ENCODE measurements at places on chromosomes 6 and 20.
A peak's percentile ranks its signal among the peaks of the same experiment; 100 is the strongest.

- DNase-seq, result peak; percentile 23
These were observed 995 bp upstream of the GSTA4 start for GRCh38 chr6:52995913-52996645.

DNA sequence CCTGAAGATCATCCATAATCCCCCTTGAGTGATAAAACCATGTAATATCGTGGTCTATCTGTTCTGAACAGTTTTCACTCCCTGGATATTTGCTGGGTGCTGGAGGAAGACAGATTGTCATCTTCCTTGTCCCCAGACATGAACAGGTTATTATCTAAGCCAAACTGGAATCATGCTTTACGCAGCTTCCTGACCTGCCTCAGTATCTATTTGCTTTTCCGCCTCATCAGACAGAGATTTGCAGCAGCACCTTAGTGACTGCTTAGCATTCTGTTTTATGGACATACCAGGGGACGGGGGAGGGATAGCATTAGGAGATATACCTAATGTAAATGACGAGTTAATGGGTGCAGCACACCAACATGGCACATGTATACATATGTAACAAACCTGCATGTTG is 124.6 kb downstream of the SLC23A2 start:
- no peak for DNase-seq

GRCh38 chr20:47815866-47816265 is 30.6 kb upstream of the SULF2 start:
- no peak for DNase-seq

GRCh38 chr6:119887666-119888065 is 538.1 kb upstream of the MAN1A1 start:
- DNase-seq, result no peak

DNA sequence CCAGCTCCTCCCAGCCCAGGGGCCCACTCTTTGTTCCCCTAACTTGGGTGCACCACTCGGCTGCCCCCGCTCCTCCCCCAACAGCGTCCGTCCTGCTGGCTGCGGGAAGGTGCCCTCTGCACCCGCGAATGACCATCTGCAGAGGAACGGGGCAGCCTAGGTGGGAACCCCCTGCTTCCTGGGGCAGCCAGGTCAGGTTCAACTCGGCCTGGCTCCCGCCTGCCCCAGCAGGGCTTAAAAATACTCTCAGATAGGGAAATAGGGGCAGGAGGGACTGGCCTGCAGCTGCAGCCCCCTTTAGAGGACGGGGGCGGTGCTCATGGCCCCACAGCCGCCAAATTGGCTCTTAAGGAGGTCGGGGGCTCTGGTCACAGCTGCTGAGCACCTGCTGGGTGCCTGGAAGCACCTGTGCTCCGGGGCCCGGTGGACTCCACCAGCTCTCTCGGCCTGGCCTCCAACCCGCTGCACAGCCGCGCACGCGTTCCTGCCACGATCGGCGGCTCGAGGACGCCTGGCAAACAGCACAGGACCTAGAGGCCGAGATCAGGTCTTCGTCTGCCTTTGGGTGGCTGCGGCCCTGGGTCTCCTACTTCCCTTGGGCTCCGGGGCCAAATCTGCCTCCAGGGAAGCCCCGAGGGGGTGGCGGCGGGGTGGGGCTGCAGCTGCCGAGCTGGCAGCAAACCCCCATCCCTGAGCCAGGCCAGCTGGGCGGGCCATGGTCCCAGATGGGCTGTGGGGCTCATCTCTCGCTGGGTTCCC is 700 bp upstream of the LAMA5 start:
- DNase-seq, result peak; percentile 15

- no peak for DNase-seq
These were observed 5.5 kb downstream of the HLA-DPB1 start for GRCh38 chr6:33081098-33081824.

DNA sequence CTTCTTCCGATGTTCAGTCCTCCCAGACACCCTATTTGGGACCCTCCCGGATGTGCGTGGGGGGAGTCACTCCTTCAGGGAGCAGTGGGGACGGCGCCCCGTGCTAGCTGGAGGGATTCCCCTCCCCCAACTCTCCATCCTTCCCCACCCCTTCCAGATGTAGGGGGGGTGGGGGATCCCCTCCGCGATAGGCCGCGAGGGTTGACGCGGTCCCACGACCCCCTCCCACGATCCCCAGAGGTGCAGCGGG is 548 bp downstream of the GNL1 start:
- no peak for DNase-seq

DNA sequence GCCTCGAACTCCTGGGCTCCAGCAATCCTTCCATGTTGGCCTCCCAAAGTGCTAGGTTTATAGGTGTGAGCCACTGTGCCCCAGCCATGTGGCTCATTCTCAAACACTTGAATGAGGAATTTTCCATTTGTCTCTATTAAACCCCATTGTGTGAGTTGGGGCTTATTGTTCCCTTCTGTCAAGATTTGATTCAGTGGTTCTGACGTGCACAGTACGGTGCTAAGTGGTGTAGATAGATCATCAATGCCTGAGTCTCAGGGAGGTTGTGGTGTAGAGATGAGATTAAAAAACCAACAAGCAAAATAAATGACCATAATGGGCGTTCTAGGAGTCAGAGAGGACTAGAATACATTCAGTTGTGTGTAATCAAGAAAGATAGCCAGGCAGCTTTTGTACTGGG is 335.6 kb downstream of the PRL start:
- DNase-seq, result no peak

GRCh38 chr6:139525415-139525814 is 151.0 kb upstream of the CITED2 start:
- DNase-seq, result no peak

DNA sequence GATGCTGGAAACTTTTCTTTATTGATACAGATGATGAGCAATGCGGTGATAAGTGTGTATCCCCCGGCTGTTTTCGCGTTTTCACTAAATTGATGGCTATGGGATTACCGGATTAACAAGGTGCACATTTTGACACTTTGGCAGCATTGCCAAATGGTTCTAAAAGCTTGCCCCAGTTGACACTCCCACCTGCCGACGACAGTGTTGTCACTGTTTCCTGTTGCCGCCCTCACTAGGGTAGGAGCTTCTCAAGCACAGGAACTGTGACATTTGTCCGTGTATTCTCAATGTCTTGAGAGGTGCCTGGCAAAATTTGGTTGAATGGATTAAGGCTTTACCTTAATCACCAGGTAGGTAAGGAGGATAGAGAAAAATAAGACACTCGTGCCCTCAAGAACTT is 9.8 kb upstream of the MAPK13 start:
- no peak for DNase-seq

DNA sequence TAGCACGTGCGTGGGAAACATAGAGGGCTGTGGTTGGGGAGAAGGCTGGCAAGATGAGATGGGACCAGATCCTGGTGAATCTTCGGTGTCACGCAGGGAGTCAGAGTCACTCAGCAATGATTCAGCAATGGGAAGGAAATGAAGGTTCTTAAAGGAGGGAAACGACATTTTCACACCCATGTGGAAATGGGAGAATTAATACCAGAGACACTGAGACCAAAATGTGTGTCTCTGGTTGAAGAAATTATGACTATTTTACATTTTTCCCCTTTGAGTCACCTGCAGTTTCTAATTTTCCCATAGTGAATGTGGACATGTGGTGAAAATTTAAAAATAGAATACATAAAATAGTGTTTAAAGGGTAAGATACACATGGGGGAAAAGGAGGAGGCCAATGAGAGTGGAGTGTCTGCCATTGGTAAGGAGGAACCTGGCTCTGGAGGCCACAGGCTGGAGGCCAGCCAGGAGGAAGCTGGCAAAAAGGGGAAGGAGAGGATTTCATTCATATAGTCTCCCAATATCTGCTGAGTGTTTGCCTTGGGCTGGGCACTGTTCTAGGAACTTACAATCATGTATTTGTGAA is 17.5 kb downstream of the NRN1 start:
- DNase-seq, result no peak

- DNase-seq, result no peak
These were observed 492.5 kb downstream of the CDKAL1 start for GRCh38 chr6:21026576-21027273.

GRCh38 chr6:128062882-128063603 is 162.2 kb upstream of the THEMIS start:
- DNase-seq, result no peak

DNA sequence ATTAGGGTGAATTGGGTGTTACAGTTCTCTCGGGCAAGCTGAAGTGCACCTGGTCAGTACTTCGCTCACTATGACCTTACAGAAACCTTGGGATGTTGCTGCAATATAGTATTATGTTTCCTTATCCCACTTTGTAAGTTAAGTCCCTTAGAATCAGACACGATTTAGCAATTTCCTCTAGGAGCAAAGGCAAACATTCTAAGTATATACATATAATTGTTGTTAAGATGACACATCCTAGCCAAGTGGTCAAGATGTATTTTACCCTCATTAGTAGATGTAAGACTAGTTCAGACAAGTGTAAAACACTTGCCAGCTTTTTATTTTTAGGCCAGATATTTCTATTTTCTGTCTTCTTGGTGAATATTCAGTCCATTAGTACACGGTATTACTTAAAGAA is 31.1 kb upstream of the RGS17 start:
- no peak for DNase-seq

DNA sequence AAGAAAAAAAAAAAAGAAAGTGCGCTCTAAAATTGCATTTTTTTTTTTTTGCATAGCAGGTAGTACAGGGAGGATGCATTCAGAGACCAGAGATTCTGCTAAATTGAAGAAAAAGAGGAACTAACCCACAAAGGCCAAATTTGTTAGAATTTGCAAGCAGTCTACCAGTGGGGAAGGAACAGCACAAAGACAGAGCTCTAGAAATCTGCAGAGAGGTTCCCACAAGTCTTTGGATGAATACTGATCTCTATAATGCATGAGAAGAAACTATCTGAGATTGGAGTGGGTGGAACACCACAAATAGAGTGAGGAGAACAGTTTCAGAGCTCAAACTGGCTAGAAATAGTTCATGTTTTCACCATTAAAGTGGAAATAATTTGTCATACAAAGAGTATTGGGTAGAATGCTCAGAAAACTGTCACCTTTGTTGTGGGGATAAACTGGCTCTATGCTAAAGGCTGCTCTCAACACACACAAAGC is 79.6 kb upstream of the AHI1 start:
- DNase-seq, result no peak

GRCh38 chr6:145372671-145373151 is 362.6 kb downstream of the EPM2A start:
- DNase-seq, result no peak

- DNase-seq, result no peak
These were observed 54.4 kb downstream of the KDM1B start for GRCh38 chr6:18209539-18210197.

DNA sequence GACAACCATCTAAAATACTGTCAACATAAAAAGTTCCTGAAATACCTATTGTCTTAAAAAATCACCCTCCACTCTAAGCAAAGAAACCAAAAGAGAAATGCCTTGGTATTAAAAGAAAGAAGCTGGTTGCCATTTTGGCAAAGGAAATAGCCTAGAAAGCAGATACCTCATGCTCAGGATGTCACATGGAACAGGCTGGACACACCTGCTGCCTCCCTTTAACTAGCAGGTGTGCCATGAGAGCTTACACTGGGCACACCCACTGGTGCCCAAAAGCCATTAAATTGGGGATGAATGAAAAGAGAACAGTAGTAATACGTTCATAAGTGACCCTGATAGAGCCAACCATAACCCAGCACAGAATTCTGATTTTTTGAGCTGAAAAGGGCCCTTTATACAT is 1.5 kb downstream of the SLC23A2 start:
- DNase-seq, result peak; percentile 29

DNA sequence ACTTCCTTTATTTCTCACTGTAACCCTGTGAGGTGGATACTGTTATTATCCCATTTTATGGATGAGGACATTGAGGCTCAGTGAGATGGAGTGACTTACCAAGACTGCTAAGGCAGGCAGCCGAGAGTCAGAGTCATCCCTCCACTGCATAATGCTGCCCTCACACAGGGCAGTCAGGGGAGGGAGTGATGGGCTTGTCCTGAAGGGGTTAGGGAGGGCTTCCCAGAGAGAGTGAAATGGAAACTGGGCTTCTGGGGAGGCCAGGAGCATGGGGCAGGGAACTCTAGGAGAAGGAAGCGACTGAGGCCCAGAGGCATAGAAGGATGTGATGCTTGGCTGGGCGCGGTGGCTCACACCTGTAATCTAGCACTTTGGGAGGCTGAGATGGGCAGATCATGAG is 31.1 kb downstream of the TM9SF4 start:
- no peak for DNase-seq

- no peak for DNase-seq
These were observed 139.0 kb downstream of the SOBP start for GRCh38 chr6:107628878-107629277.

GRCh38 chr20:16392346-16392745 is 180.9 kb downstream of the KIF16B start:
- DNase-seq, result no peak

DNA sequence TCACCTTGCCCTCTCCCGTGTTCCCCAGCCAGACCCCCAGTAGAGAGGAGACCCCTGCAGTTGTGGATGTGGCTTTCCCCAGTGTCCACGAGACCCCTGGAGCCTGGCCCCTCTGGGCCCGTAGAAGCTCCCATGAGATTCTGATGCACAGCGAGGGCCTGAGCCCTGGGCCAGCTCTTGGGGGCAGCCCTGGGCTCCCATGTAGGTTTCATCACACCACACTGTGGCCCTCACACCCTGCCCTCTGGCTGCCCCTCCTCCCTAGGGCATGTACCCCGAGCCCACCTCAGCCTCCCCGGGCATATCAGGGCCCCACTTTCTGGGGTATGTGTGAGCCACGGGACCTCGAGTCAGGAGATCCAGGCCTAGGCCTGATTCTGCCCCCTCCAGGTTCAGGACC is 7.0 kb upstream of the CHRNA4 start:
- DNase-seq, result no peak

- DNase-seq, result no peak
These were observed 619 bp downstream of the RREB1 start for GRCh38 chr6:7108196-7108963.

DNA sequence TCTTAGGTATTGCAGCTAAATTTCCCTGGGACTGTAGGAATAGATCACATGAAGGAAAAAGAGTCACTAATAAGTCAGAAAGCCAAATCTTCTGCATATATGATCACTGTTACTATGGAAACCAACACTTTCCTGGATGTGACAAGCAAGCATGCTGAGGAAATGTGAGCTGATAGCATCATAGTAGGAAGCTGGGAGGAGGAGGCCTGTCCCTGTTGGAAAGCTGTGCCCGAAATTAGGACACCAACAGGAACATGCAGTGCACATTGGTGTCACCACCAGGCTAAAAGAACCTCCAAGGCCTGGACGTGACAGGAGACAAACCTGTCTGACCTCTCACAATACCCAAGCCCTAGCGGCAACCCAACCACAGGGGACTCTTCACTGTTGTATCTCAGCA is 181.9 kb upstream of the PCSK2 start:
- DNase-seq, result no peak

DNA sequence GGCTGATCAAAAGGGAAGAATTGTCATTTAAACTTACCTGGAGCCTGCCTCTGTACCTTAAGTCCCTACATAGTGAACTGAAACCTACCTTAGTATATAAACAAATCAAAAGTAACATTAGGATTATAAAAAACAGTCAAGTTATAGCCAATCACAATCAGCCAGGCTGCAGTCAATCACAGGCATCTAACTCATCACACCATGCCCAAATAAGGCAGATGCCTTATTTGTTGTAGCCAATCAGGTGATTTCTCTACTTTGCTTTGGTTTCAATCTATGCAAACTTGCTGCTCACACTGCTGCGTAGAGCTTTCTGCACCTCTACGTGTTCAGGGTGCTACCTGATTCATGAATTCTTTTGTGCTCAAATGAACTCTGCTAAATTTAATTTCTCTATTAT is 18.3 kb upstream of the DEFB113 start:
- DNase-seq, result no peak

GRCh38 chr6:136751522-136751956 is 40.7 kb downstream of the MAP3K5 start:
- DNase-seq, result no peak
